ENCODE measurements at places on chromosomes 11 and 22.

DNA sequence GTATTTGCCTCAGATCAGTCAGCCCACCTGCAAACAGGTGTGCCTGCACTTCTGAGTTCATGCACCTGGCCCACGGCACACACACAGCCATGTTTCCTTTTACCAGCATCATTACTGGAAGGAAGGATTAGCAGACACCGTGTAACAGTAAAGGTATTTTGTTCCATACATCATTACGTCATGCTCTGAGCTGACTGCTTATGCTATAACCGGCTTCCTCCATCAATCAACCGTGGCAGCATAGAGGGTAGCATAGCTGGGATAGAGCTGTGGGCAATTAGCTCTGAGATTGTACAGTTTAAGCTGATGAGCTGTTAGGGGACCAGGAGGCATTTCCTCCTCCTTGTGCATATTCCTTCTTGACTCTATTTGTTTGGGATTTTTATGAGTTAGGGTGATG lies 102.4 kb downstream of the ME3 start:
- no peak for DNase-seq

DNA sequence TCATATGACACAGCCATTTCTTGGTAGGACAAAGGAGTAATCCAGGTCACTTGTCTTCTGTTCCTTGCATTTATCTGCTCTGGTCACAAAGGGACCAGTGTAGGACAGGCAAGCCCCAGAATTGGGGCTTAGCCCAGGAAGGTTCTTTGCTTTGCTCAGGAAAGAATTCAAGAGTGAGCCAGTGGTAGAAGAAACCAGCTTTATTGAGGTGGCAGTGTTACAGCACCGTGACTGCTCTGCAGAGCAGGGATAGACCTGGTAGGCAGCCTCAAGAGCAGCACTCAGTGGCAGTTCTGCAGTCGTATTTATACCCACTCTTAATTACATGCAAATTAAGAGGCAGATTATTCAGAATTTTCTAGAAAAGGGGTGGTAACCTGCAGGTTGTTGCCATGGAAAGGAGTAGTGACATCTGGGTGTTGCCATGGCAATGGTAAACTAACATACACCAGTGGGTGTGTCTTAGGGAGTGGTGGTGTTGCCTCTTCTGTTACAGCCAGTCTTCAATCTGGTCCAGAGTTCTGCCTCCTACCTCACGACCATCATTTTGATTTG lies 84.9 kb upstream of the RAB1B start:
- no peak for DNase-seq

DNA sequence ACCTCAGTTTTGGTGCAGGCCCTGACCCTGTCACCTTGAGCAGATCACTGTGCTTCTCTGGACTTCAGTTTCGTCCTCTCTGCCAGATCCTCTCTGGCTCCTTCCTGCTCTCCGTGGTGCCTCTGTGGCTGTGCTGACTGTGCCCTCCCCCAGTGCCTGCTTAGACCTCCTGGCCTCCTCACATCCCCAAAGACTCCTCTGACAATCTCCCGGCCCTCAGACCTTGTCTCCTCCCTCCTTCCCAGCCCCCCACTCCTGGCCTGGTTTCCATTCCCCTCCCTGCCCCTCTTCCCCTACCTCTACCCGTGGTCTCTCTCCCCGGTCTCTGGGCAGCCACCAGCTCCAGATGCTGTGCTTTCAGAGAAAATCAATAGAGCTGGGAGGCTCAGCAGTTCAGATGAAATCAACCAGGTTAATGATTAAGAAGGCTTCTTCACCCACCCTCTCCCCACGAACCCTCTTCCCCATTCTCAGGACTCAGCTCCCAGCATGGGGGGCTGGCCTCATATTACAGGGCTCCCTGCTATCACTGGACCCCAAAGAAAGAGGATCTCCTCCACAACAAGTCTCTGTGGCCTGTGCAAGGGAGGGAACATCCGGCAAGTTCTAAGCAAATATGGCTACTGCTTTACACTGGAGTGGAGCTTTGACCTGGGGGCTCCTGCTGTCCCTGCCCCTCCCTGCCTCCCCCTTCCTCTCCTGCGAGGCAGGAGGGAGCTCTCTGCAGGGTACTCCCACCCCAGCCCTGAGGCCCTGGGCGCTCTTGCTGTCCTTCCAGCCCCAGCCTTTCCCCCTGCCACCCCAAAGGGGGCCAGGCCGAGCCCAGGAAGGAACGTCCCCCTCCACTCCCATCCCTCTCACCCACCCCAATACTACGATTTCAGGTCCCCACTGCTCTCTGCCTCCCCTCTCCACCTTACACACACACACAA lies 8.5 kb downstream of the BACE1-AS start:
- DNase-seq = no peak

DNA sequence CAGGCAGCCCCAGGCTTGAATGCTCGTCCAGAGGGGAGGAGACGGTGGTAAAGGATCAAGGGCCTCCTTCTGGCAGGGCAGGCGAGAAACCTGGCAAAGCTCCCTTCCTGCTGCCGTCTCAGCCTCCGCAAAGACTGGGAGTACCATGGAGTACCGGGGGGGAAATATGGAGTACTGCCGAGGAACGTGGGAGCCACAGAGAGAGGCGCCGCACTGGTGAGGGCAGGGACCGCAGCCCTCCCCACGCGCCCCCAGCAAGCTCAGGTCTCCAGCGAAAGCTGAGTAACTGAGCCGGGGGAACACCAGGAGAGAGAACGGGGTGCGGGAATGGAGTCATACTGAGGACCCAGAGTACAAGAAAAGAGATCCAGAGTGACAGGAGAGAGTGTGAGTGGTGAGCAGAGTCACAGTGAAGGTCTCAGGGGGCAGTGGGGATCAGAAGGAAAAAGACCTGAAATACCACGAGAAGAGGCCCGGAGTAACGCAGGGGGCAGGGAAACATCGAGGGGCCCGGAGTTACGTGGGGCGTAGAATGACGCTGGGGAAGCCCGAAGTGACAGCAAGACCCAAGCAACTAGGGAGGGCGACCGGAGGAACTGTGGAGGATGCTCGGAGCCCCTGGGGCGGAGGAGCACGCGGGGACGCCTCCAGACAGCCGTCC lies 740 bp downstream of the EML3 start:
- DNase-seq = peak; percentile 36

DNA sequence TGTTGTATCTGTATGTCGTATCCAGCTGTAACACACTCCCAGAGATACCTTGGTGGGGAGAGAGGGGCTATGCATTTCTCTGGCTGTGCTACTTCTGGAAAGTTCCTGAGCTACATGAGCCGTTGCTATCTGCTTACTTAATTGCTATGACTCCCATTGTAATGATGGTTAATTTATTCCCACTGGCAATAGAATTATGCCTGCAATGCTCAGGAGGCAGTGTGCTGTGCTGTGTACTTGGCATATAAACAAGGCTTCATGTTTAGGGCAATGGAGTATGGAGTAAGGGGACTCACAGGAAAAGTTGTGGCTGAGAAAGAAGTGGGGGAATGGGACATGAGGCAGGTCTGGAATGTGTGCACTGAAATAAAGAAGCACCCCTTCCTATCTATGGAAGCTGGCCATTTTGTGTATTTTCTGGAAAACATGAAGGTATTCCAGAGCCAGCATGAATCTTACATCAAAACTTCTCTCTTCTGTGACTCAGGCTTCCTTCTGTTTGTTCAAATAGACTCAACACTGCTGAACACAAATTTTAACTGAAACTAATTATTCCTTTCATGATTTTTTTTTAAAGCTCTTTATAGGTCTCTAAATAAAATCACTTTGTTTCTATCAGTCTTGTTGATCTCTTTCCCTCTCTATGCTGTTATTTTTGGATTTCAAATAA lies 40.6 kb downstream of the CD44 start:
- no peak for DNase-seq

DNA sequence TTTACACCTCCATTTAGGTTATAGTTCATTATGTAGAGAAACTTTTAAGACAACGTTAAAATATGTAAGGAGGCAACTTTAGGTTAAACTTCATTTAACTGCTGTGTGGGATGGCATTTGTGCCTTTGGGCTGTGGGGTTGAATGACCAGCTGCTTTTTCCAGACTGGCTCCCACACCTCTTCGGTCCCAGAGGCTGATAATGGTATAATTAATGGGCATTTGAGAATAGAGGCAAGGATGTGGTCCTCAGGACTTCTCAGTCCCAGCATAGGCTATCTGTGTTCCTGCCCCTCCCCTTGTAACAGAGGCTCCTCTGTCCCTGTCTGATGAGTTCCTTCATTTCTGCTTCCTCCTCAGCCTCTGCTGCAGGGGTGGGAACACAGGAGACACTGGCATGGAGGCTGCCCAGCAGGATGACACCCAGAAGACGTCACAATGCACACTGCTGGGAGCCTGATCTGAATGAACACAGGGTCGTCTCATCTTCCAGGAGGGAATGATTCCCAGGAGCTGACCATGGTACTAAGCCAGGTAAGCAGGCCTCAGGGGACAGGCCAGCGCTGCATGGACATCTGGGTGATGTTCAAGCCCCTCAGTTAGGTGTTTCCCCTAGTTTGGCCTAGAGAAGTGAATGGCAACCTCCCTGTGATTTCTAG lies 17.1 kb upstream of the GNAZ start:
- no peak for DNase-seq

- peak; percentile 53 for DNase-seq
These were observed 109.2 kb downstream of the FAM76B start for GRCh38 chr11:95680169-95680929.

DNA sequence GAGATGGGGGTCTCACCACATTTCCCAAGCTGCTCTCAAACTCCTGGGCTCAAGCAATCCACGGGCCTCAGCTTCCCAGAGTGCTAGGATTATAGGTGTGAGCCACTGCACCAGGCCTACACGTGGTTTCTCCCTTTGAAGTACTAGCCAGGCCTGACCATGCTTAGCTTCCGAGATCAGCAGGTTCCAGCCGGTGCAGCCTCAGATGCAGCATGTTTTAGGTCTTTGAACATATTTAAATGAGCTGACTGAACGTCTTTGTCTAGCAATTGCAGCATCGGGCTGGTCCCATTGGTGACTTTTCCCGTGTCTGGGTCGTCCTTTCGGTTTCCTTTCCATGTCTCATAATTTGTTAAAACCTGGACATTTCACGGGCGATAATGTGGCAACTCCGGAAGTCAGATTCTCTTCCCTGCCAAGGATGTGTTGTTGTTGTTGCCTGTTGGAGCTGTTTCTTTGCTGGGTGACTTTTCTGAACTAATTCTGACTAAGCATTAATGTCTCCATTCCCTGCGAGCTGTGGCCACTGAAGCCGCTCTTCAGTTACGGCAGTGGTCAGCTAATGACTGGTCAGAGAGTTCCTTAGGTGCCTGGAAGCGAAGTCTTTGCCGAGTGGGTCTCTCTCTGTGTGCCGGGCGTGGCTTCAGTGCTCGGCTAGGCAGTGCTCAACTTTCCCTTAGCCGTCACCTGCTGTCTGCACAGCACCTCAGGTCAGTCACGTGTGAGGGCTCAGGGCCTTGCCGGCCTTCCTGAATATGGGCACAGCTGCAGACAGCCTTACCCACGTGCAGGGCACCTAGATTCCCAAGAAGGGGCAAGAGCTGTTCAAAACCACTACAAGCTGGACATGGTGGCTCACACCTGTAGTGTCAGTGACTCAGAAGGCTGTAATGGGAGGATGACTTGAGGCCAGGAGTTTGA lies 3.8 kb upstream of the CYP2D6 start:
- no peak for DNase-seq

- DNase-seq = no peak
These were observed 57.3 kb upstream of the SCUBE2 start for GRCh38 chr11:9148727-9149126.

GRCh38 chr22:29032014-29032475 lies 29.6 kb downstream of the C22orf31 start:
- DNase-seq = no peak

DNA sequence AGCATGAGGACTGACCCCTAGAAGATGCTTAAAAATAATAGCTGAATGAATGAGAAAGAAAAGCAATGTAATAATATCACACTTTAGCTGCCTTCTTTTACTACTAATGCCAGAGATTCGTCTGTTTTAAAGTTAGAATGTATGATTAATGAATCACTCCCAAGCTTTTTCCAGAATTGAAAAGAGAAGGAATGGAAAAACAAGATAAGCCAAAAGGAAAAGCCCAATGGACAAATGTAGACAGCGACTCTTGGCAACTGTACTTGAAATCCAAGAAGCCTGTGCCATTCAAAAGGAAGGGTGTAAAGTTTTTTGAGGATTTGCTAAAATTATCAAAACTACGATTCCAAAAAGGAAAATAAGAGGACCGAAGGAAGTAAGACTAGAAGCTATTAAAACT lies 40.8 kb upstream of the PAMR1 start:
- DNase-seq = no peak

DNA sequence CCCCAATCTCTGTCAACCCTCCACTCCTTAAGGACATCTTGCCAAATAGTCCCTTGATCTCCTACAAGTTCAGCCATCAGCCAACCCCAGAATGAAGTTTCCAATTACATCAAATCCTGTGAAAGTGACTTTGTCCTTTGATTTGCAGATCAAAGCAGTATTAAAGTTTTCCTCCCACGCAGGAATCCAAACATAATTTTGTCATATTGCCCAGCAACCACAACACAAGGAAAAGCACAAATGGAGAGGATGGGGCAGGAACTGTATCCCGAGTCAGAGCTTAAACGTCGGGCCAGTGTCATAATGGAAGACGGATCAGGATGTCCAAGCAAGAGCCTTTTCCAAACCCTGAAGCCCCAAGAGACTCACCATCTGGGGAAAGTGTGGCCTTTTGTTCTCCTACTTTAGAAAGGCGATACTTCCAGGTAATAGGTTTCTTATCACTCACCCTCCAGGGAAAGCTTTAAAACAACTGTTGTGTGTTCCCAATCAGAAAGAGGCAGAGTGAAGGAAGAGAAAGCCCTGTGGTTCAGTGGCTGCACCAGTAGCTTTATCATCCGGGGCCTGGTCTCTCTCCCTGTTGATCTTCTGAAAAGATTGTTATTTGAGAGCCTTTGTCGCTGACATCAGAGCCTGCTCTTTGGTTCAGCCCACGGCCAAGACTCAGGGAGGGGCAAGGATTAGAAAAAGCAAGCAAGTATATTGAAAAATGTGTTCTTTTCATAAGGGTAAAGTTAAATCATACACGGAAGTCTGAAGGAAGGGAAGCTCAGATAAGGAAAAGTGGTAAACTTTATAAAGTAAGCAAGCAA lies 41.7 kb downstream of the EXPH5 start:
- DNase-seq = no peak

DNA sequence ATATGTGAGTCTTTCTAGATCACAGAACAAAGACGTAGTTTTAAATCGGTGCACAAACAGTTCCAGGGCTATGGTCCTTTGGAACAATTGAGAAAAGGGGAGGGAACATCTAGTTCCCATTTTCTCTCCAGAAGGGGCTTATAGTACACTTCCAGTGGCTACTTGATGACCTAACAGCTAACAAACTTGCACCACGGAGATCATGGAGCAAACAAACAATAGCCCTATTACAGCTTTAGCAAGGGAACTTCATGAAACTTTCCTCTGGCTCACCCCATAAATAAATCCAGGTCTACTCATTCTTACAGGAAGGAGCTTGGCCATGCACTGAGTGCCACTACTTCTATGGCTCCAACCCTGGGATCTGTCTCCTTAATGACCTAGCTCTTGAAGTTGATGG lies 8.3 kb upstream of the FOLR2 start:
- DNase-seq = no peak
